Mammary epithelial cell (primary cell): ENCODE measurements at places on chromosomes 4 and X. TPM values are rescaled to one million over a fixed set of nuclear protein-coding genes. Genes with fewer than 3 reads are reported as not detected.

DNA sequence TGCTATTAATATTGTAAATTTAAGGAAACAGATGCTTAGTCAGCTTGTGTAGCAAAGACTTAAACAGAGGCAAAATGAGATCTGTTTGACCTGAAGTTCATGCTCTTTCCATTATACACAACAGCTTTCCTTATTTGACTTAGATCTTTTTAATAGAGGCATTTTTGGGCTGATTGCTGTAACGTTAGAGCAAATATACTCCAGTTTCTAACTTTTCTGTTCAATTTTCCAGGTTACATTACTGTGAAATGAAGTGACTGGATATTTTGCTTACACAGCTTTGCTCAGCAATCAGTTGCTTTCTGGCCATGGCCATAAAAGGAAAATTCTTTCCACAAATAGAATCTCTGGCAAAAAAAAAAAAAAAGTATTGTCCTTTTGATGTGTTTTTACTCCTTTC lies 146.2 kb downstream of the PCDH7 start:
- no peak for DNase-seq

DNA sequence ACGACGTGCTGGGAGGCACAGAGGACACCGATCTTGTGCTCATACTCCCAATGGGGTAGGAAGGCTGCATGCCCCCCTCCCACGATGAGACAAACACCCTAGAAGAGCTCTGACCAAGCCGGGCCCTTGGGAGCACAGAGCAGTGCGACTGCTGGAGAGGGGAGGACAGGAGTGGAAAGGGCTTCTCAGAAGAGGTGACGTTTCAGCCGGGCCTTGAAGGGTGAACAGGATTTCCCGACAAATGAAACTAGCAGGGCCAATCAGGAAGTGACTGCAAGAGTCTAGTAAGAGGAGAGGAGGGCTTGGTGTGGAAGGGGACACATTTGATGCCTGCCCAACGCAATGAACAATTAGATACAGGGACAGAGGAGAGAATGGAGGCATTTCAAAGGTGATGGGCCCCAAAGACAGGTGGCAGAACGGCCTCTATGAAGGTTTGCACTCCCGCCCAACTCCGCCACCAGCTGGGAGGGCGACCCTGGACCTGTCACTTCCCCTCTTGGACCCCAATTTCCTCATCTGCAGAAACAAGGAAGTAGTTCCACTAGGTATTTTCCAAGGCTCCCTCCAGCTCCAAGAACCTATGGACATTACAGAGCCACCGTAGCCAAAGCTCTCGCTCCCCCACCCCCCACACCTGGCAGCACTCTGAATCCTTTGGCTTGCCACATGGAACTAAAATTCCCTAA lies 3.9 kb downstream of the HCFC1 start:
- DNase-seq = no peak

GRCh38 chrX:46398126-46398525 lies 147.1 kb downstream of the ZNF674 start:
- DNase-seq = peak; percentile 37

CT45A10 gene
- not detected for total RNA-seq

SORBS2 gene
- 2.5 and 5.6 TPM in 2 replicates for total RNA-seq

DNA sequence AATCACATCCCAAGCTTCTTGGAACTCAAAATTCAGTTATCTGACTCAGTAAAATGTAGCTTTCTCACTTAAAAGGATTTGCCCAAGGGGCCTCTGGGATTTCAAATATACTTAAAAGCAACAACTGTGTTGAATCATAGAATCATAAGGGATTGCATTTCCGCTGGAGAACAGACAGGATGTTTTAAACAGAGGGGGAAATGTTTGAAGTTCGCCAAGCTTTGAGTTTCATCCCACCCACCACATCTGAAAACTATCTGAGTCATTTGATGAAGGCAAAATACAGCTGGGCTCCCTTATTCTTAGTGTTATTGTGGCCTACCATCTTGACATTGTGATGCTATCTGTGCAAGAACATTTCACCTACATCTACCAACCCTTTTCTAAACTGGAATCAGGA lies 73.5 kb downstream of the PPP1R2C start:
- DNase-seq = no peak
